ENCODE measurements at places on chromosomes 13 and 19.
A peak's percentile ranks its signal among the peaks of the same experiment; 100 is the strongest.

- DNase-seq, result no peak
Observed at GRCh38 chr13:51479199-51479523, 26.3 kb upstream of the INTS6 start.

DNA sequence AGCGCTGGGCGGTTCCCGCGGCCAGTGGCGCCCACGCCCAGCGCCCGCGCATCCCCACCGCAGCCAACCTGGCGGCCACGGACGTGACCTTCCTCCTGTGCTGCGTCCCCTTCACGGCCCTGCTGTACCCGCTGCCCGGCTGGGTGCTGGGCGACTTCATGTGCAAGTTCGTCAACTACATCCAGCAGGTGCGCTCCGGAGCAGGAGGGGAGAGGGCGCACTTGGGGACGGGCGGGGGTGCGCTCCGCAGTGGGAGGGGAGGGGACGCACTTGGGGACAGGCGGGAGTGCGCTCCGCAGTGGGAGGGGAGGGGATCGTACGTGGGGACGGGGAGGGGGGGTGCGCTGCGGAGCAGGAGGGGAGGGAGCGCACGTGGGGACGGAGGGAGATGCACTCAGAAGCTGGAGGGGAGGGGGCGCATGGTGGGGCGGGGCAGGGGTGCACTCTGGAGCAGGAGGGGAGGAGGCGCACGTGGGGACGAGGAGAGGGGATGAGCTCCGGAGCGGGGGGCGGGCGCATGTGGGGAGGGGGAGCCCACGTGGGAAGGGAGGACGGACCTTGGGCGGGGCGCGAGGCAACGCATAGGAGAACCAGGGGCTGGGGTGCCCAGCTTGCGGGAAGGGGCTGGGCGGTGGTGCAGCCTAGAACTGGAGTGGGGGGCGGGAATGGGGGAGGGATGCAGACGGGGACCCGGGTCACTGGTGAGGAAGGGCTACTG is 1.5 kb downstream of the KISS1R start:
- DNase-seq, result no peak

GRCh38 chr13:107117327-107118012 is 549.5 kb upstream of the ARGLU1 start:
- no peak for DNase-seq

DNA sequence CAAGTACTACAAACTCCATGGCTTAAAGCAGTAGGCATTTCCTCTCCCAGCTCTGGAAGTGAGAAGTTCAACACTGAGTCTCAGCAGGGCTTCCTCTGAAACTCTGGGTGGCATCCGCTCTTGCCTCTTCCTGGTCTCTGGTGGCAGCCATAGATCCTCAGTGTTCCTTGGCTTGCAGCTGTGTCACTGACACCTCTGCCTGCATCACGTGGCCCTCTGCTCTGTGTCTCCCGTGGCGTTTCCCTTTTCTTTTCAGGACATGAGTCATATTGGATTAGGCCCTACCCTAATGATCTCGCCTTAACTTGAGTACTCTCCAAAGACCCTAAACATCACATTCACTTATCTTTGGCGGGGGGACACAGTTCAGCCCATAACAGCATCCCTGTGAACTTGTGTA is 466.7 kb downstream of the MYO16 start:
- DNase-seq, result no peak

DNA sequence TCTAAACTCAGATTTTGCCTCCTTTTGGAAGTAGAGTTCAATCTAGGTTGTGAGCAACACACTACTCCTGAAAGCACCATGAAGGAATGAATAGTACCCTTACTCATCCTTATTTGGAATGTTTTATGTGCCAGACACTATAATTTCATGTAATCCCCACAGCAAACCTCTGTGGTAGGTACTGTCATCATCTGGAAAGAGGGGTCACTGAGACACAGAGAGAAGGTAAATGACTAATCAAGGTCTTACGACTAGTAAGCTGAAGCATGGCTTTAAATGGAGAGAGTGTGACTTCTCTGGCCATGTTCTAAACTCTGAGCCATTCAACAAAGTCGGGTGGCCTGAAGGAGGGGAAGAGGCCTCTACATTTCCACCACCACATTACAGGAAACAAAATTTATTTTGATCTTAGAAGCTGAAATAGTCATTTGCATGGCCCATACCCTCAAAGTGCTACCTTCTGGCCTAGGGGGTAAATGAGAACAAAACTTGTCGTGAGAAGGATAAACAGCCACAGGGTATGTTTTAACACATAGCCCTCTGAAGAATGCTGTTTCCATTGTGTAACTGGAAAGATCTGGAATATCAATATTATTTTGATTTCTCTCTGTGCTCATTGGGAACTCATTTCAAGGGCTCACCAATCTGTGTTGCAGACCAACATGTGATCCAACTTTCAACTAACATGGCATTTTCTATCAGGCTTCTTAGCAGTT is 180.8 kb upstream of the RFC3 start:
- DNase-seq, result no peak

- no peak for DNase-seq
Observed at GRCh38 chr13:100063333-100063732, 25.6 kb upstream of the PCCA start.

DNA sequence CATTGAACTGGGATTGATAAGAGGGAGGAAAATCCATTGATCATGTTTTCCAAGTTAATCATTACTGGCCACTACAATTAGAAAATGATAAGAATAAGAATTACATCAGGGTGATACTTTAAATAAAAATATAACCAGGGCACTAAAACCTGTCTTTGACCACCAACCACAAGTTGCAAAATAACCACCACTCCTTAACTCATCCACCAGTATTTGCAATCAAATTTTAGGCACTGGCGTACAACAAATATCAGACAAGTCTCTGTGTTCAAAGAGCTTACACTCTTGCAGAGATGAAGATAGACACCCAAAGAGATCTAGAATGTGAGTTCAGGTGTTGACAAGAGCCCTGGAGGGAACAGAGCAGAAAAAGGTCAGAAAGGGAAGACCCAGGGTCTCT is 514 bp downstream of the CEACAM3 start:
- DNase-seq, result no peak

- DNase-seq, result no peak
Observed at GRCh38 chr13:79709471-79709870, 228.5 kb downstream of the NDFIP2 start.

GRCh38 chr13:108618233-108618632 is 11.2 kb upstream of the MYO16 start:
- DNase-seq, result no peak

DNA sequence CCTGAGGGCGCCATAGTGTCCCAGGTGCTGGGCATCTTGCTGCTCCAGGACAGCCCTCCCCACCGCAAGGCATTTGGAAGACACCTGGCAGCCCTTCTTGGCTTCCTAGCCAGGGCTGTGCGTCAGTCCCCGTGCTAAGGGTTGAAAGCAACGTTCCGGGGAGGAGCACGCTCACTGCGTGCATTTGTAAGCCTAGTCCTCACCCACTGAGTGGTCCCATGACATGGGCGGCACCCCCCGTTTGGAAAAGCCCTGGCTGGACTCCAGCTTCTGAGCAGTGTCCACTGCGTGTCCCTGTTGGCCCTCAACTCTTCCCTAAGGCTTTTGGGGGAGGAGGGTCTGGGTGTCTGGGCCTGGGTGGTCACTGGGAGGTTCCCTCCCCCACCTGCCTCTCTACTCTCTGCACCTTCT is 76.3 kb upstream of the GPR183 start:
- no peak for DNase-seq

GRCh38 chr13:23140492-23140891 is 40.3 kb upstream of the SGCG start:
- no peak for DNase-seq

DNA sequence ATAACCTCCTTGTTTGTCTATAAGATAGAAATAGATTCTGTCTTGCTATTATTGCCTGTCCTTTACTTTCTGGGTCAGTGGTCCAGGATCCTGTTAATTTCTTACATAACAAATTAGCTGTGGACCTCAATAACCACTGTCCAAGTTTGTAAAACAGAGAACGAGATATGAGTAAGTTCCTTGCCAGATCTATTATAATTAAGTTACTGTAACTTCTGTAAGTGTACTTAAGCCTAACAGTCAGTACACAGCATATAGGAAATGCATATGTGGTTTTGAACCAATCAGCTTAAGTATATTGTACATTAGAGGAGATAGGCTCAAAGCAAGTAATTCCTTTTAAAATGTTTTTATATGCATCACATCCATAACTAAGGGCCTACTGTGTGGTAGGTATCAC is 34.9 kb downstream of the HTR2A start:
- no peak for DNase-seq

DNA sequence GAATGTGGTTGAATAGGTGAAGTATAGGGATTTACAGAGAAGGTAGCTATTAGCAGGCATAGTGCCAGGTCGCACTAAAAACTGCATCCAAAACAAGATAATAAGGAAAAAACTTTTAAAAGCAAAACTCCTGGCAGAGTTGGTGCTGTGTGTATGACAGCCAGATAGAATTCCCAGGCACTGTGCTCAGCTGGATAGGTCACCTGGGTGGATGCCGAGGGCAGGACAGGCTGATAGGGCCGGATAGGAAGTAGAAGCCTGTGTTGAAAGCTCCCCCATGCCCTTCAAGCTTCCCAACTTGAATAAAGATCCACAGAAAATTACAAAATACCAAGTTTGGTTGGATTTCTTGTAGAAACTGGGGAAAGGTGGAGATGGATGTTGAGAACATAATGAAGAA is 48.9 kb upstream of the TDRD3 start:
- DNase-seq, result no peak

DNA sequence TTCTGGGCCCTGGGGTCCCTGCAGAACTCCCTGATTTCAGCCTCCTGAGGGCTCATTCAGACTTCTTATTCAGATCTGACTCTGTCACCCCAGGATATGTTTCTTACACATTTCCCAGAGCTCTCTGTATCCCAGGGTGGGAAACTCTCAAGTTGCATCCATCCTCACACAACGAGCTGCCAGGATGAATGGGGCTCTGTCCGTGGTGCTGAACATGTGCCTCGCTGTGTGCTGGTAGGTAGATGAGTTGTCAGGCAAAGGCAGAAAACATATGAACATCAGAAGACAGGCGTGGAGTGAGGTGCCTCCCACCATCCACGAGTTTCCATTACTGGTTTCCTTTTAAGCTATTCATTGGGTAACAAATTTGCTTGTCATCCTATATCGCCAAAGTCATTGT is 11.4 kb upstream of the IGFL1 start:
- no peak for DNase-seq

- no peak for DNase-seq
Observed at GRCh38 chr13:69820180-69820579, 287.4 kb upstream of the ATXN8OS start.

- DNase-seq, result peak; percentile 26
Observed at GRCh38 chr19:12647490-12648071, 19.0 kb downstream of the MAN2B1 start.

DNA sequence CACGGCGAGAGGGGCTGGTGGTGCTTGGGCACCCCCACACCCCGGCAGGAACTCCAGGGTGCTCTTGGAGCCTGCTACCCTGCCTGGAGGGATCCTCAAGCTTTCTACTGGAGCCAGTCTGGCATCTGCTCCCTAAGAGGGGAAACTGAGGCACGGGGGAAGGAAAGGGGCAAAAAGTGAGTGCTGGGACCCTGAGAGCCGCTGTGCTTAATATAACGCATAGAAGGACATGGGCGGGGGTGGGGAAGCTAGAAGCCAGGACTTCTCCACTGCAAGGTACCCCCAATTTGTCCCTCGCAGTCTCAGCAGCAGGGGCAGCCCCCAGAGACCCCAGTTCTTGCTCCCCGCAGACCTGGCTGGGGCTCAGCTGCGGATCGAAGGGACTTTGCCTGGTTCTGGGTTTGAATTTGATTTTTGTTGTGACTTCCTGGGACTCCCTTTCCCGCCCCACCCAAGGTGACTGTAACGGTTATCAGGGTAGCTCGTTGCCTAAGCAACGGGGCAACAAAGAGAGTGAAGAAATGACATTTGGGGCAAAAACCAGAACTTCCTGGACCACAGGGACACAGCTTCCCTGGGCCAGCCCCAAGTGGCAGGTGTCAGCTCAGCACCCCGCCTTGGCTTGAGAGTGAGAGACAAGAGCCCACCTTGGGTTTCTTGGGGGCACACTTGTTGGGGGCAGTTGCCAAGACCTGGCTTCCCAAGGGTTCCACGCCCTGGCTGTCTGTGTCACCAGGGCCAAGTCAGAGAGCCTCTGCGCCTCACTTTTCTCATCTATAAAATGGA is 638 bp downstream of the ADGRE5 start:
- DNase-seq, result no peak

GRCh38 chr19:42295831-42296525 is 6.0 kb upstream of the PRR19 start:
- DNase-seq, result peak; percentile 49

- DNase-seq, result no peak
Observed at GRCh38 chr13:67642657-67643056, 412.5 kb upstream of the PCDH9 start.

- no peak for DNase-seq
Observed at GRCh38 chr13:103142151-103142550, 75.9 kb upstream of the SLC10A2 start.

- no peak for DNase-seq
Observed at GRCh38 chr13:106182404-106182803, 353.1 kb downstream of the EFNB2 start.

DNA sequence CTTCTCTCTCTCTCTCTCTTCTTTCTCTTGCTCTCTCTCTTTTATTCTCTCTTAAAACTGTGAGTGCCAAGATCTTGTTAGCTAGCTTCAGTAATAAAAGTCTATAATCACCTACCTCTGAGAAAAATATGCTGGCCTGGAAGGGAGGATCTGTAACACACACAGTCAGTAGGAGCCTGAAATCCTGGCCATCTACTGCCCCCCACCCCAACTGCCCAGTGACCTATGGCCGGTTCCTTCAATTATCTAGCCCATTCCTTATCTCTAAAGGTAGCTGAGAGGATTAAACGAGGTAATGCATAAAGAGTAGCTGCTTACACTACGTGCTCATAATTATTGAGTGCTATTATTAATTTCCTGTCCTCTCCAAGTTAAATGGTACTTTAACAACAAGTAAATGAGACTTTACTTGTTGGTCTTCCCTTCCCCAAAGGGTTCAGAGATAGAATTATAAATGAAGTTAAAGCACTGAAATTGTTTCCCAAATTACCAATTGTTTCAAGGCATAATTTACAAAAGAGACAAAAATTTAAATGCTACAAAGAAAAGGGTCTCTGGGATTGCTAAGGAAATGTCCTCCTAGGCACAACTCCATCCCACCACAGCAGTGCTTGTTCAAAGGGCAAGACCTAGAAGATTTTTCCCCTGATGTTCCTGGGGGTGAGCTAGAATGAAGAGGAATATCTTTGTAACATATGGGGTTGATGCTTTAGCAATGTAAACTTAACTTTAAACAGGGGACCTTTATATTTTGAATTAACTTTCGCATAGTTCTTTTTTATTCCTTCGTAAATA is 1.8 kb downstream of the LCP1 start:
- DNase-seq, result no peak
